Putamen (tissue), 1 donor: ENCODE measurements at places on chromosomes 2 and 18.
A peak's percentile ranks its signal among the peaks of the same experiment; 100 is the strongest.

- DNase-seq: no peak
Measured at GRCh38 chr2:214679736-214680135, 129.7 kb downstream of the BARD1 start.

DNA sequence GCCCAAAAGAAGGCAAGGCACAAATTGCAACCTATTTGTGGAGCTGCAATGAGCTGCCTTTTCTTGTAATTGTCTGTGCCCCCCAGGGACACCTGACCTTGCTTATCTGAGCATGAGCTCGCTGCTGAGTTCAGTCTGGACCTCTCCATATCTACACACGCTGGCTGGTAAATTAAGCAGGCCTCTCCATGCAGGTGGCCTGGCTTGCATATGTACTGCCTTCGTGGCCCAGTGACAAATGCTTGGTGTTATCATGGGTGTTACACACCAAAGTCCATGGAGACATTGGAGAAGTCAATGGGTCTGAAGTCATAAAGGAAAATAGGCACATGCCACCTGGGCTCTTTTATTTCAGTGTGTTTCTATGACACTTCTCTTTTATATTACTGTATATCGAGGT lies 121.2 kb downstream of the IRS1 start:
- DNase-seq: no peak

GRCh38 chr2:75870651-75871137 lies 160.0 kb upstream of the GCFC2 start:
- no peak for DNase-seq

DNA sequence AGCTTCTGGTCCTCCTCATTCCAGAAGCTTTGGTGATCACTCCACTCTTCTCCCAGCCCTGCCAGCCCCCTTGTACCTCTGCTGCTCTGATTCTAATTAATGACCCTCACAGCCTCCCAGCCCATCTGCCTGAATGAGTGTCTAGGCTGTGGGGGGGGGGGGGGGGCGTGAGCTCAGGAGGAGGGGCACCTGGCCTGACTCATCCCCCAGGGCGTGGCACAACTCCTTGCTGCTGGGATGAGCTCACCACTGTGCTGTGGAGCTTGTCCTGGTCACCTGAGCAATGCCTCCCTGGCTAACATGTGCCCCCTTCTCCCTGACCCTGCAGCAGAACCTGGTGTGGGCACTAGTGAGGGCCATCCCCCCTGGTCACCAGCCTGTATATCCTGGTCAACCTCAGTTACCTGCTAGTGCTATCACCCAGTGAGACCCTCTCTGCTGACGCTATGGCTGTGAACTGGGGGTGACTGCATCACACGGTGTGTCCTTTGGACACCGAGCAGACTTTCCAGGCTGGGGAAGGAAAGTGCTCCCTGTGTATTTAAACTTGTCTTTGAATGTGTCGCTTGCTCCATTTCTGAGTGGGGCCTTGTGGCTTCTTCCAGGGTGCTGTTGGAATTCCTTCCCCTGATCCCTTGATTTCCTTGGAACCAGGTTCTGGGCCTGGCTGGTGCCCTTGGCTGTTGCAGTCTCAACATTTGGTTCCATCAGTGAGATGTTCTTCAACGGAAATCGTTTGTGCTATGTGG lies 41.5 kb upstream of the PUM2 start:
- DNase-seq: no peak

GRCh38 chr18:8984131-8984721 lies 118.3 kb upstream of the NDUFV2 start:
- no peak for DNase-seq

GRCh38 chr2:75268112-75268511 lies 68.8 kb upstream of the TACR1 start:
- no peak for DNase-seq

DNA sequence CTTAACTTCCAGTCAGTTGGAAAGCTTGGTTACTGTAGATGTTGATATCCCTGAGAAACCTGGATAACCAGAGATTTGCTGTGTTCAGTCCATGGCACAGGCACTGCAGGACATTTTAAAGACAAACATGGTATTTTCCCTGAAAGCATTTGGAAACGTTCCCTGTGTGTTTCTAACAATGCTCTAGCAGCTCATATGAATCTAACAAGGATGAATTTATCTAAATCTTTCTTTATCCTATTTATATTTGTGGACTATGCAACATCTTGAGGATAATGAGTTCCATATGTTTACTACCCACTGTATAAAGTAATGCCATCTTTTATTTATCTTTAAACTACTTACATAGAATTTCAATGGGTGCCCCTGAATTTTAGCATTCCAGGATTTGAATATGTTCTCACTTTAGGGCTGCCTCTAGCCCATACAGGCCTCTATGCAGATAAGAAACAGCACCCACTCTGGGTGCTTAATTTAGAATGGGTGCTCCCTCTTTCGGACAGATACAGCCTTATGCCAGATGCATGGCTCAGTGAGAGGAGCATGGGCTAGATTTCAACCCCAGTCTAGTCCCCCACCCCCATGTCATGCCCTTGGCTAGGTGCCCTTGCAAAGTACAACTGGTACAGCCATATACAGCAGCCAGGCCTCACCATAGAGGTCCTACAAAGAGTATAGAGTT lies 50.6 kb upstream of the NEMP2 start:
- DNase-seq: no peak

DNA sequence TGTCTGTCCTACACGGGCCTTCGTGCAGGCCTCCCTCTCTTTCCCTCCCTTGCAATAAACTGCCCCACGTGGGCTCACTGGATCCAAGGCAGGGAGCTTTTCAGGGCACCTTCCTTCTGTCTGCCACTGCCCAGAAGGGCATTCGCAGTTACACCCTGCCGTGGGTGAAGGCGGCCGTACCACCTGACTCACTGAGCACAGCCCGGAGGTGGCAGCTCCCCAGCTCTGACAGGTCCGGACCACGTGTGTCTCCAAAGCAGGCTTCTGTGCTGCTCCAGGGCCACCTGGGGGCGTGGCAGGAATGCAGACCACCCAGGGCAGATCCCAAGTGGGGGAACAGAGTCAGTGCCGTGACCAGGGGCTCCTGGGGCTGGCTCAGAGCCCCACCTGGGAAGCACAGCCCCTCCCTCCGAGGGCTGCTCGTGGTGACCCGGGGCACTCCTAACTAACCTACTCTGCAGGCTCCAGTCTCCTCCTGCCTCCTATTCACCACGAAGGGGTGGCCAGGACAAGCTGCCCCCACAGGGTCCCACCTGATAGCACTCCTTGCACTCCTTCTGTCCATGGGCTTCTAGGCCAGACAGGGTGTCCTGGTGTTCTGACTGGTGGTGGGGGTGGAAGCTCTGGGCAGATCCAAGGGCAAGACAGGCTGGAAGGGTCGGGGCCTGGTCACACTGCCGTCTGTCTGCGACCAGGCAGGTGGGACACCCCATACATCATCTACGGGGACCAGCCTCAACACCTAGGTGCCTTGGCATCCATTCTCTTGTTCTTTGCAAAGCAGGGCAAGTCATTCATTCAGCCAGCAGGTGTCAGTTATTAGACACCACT lies 9.7 kb downstream of the SNED1 start:
- no peak for DNase-seq

GRCh38 chr18:79825913-79826312 lies 28.2 kb downstream of the KCNG2 start:
- DNase-seq: no peak

DNA sequence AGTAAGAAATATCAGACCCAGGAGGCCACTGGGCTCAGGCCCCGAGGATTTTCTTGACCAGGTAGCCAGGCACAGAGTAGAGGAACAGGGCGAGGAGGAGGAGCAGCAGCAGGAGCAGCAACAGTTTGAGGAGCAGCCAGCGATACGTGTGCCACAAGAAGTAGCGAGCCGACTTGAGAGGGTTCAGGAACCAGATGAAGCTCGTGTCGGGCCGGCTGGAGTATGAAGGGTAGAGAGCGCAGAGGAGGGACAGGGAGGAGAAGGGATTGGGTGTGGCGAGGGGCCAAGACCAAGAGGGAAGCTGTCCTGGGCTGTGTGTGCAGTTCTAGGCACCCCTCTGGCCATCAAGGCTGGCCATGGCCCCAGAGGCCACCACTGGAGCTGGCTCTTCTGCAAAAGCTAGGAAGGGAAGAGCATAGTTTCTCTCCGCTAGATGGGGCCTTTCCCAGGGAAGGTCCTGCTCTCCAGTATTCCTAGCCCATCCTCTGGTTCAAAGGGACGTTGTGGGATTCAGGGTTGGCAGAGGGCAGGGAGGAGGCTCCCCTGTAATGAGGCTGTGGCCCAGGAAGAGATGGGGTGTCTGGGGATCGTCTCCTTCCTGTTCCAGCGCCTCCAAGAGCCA lies 17.8 kb downstream of the OTOF start:
- DNase-seq: no peak

DNA sequence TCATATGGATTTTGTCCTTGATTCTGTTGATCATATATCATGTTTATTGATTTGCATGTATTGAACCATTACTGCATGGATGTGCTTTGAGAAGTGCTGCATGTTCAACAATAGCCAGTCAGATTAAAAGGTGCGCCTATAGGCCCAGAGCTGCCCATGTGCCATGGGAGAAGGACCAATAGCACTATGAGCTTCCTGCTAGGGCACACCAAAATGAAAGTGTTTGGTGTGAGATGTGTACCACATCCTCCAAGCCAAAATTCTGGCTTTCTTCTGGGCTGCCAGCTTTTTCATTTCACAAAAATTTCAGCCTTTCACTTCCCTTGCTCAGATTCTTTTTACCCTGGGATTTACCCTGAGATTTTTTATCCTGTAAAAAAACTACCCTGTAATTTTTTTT lies 34.8 kb upstream of the MMADHC start:
- no peak for DNase-seq

DNA sequence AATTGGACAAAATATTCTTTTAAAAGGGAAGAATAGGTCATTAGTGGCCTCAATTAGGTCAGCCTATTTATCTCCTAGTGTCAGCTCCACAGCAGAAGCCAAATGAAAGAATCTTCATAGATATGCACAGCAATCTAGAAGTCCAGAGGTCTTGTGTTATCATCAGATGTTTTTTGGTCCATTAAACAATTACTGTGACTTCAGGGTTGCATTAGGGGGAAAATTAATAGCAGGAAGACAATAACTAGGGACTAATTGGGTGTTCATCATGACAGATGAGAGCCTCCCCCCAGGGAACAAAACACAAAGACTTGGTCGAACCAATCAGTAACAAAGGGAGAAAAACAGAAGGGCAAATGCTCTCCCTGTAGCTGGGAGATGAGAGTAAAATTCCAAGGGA lies 264.7 kb downstream of the PTH2R start:
- DNase-seq: no peak

DNA sequence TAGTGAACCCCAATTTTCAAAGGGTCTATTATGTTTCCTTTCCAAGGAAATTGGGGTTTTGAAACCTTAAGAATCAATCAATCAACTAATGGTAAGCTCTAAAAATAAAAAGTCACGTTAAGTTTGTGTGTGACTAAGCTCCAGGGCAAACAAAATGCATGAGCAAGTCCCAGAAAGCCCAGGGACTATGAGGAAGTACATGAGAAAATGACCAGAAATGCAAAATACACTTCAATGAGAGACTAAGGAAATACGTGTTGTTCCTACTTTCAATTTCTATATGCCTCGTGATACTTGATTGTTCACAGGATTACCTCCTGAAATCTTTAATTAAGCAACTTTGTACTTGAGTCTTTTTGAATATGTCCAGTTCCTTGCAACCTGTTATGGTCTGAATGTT lies 684.4 kb upstream of the SYT4 start:
- DNase-seq: no peak

- no peak for DNase-seq
Measured at GRCh38 chr18:13035249-13035914, 44.2 kb downstream of the CEP192 start.

DNA sequence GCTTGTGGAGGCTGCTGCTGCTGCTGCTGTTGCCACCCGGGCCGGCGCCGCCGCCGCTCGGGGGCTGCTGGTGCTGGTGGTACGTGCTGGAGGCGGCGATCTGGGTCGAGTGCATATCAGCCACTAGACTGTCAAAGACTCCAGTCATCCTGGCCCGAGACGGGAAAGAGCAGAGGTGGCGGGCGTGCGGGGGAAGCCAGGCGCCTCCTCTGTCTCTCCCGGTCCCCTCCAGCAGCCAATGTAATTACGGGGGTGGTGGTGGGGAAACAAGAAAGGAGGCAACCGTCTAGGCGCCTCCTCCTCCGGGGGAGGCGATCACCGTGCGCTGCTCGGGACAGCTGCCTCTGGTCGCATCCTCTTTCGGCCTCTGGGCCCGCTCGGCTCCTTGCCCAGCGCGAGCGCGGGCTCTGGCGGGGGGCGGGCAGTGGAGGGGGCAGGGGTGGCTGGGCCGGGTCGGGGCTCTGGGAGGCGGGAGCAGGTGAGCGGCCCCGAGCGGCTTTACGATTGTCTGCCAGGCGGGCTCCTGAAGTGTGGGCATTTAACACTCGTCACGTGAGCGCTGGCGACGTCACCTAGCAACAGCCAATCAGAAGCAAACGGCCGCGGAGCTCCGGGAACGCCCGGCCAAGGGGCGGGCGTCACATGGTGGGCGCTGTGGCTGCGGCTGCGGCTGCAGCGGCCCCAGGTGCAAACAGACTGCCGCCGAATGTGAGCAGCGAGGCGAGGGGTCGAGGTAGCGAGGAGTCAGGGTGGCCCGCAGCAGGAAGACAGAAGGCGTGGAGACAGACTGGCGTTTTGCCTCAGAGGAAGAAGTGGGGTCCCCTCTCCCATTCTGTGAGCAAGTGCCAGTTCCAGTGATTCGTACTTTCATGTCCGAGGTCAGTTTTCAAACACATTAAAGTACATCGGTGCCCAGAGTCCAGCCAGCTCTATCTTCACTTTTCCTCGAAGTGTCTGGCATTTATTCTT lies at the start of gene DLX2:
TSS of gene DLX2 (minus strand) at position 510 of the 969 bp plus-strand sequence. CDS start at position 148, 362 bp downstream.
- peak; percentile 77 for DNase-seq

GRCh38 chr2:153940511-153940910 lies 68.8 kb downstream of the GALNT13 start:
- DNase-seq: no peak

- DNase-seq: no peak
Measured at GRCh38 chr2:191676790-191677645, 918 bp upstream of the NABP1 start.

- DNase-seq: no peak
Measured at GRCh38 chr2:2890901-2891300, 486.7 kb downstream of the EIPR1 start.

GRCh38 chr18:25282896-25283703 lies 68.9 kb downstream of the ZNF521 start:
- DNase-seq: no peak

DNA sequence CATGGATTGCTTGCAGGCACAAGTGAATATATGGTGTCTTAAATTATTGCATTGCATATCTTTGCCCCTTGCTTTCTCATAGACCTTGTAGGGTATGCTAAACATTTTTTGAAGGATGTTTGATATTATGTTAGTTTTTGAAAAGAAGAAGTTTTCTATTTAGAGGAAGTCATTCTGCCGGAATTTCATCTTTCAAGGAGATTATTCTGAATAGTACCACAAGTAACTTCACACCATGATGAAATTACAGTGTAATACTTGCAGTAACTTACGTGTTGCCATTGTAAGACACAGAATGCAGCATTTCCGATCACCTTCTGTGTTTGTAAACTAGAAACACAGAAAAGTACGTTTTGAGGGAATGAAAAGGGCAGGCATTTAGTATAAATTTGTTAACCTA lies 71.9 kb downstream of the ACVR2A start:
- no peak for DNase-seq

DNA sequence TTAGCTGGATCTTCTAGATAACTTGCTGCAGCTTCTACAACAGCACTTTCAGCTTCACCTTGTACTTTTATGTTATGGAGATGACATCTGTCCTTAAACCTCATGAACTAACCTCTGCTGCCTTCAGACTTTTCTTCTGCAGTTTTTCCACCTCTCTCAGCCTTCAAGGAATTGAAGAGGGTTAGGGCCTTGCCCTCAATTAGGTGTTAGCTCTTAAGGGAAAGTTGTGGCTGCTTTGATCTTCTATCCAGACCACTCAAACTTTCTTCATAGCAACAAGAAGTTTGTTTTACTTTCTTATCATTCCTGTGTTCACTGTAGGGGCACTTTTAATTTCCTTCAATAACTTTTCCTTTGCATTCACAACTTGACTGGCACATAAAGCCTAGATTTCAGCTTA lies 52.3 kb downstream of the ARHGAP15 start:
- no peak for DNase-seq
